ENCODE measurements at places on chromosomes 2 and 18. TPM values are rescaled to one million over a fixed set of nuclear protein-coding genes. Genes with fewer than 3 reads are reported as not detected.

MALL gene
- 1.6 TPM for total RNA-seq

LRATD1 gene
- total RNA-seq = 0.64 TPM

GKN1 gene
- not detected for total RNA-seq

DIPK1C gene
- not detected for total RNA-seq

FNDC4 gene
- total RNA-seq = 10.4 TPM

SH3BP4 gene
- 47.0 TPM for total RNA-seq

HES6 gene
- 2.2 TPM for total RNA-seq

KCNJ3 gene
- total RNA-seq = not detected

TNS1 gene
- 78.2 TPM for total RNA-seq

MC5R gene
- not detected for total RNA-seq

Data from epithelial cell of alveolus of lung (primary cell).